ENCODE measurements at places on chromosomes 1 and 21.

DNA sequence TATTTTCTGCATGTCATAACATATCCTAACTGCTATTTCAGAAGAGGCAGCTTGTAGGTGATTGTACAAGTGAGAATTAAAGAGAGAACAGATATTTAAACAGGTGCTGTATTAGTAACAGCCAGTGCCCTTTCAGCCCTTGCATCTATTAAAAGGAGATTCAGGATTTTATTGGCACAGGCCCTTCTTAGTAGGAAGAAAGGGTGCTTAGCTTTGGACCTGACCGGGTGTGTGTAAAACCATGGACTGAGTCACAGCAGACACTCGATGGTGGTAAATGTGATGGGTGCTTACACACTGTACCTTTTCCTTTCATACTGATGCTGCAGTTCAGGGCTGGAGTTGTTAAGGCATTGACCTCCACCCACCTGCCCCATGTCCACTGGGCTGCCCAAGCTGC lies 12.7 kb upstream of the CD101 start:
- DNase-seq: no peak

DNA sequence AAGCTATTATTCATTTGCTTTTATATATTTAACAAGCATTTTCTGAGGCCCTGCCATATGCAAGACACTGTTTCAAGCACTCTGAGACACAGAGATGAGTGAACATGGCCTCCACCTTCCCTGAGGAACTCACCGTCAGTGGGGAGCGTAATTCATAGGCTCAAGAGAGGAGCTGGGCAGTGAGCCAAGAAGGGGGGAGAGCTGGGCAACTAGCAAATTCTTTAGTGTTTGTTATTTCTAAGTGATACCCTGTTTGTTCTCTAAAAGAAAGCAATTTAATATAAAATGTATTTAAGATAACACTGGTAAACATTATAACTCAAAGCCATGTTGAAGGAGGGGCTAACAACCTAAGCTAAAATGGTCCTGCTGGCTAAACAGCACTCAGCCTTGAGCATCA lies 119.2 kb upstream of the NGF start:
- DNase-seq: peak; percentile 20

DNA sequence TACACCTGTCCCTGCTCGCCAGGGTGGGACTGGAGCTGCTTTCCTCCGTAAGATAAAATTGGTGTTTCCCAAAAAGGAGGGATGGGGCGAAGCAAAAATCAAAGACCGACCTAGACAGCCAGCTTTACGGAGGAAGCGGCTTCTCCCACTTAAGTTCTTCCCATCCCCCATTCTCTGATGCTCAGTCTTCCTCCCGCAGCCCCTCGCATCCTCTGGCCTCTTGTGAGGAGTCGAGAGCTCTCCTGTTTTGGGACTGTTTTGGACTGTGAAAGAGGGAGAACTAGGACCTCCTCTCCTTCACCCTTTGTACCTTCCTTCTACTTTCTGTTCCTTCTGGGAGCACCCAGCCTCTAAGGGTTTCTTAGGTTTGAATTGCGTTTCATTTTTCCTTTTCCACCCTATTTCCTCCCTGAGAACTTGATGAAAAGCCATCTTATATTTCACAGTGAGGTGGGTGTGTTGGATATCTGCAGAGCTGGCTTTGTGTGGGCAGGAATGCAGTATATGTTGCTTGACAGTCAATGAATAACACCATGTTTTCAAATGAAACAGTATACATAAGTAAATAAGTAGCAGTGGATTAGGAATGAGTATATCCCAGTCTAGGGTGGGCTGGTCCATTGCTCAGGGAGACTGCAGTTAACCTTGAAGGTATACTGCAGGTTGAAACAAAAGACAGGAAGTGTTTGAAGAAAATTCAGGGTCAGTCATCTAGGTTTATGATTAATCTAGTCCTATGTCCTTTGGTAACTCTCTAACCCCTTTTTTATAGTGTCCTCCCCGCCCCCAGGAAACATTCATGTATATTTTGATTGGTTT lies 848 bp downstream of the CTTNBP2NL start:
- DNase-seq: no peak

DNA sequence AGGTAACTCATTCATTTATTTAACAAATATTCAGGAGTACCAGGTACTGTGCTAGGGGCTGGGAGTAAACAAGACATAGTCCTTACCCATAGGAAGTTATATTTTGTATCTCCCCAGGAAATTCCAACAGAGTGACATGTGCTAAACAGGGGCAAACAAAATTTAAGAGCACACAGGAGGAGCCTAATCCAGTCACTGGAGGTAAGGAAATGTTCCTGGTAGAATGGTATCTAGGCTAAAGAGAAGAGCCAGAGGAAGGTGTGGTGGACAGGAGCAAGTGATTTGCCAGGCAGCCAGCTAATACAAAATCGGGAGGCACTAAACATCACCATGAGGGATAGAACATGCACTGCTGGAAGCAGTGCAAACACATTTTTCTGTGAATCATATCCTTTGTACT lies 10.4 kb downstream of the TEX38 start:
- no peak for DNase-seq

DNA sequence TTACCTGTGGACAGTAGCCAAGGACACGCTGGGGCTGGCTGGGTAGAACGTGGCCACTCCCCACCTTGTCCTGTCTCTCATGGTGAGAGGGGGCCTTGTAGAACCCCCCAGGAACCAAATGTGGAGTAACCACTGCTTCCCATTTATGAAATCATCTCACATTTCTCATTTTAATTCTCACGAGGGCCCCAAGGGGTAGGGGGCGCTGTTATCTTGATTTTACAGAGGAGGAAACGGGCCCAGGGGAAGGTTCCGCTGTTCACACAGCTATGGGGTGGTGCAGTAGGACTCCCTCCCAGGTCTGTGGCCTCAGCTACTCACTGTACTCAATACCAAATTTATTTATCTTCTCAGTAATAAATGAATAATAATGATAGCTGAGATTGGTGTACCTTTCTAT lies 5.5 kb downstream of the SMPDL3B start:
- peak; percentile 32 for DNase-seq

GRCh38 chr1:199064971-199065370 lies 426.1 kb downstream of the PTPRC start:
- peak; percentile 34 for DNase-seq

GRCh38 chr1:24414775-24415333 lies 748 bp upstream of the NIPAL3 start:
- no peak for DNase-seq

DNA sequence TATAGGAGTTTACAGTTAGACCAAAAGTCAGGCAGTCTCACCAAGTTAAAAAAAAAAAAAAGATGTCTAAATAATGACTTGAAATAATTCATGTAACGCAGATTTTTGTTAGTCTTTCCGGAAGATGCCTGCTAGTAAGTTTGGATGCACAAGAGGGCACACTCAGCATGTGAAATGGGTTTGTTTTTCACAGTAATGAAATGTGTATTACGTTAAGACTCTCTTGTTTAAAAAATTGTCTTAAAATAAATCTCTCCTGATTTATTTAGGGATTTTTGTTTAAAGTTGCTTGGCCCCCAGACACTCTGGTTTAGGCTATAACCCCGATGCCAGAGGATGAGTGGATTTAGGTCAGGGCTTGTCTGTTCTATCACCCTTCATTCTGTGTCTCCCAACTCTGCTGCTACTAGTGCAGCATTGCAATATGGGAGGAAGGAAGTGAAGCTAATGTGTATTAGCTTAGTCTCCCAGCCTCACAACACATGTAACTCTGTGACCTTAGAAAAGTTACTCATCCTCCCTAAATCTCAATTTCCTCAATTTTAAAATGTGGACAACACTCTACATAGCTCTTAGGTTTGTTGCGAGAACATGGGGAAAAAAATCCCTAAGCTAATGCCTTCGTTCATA lies 25.7 kb downstream of the CTH start:
- DNase-seq: peak; percentile 13

- DNase-seq: no peak
Measured at GRCh38 chr21:46181953-46182547, 2.2 kb downstream of the SPATC1L start.

DNA sequence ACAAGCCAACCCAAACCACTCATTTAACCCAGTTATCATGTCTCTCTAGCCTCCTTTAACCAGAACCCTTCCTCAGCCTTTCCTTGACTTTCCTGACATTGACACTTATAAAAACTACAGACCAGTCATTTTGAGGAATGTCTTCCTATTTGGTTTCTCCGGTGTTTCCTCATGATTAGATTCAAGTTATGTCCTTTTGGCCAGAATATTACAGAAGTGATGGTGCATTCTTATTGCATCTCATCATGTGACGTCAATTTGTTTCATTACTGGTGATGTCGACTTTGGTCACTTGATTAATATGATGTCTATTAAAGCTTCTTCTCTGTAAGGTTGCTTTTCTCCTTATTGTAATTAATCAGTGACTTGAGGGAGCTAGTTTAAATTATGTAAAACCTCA lies 6.1 kb upstream of the RCSD1 start:
- DNase-seq: no peak

DNA sequence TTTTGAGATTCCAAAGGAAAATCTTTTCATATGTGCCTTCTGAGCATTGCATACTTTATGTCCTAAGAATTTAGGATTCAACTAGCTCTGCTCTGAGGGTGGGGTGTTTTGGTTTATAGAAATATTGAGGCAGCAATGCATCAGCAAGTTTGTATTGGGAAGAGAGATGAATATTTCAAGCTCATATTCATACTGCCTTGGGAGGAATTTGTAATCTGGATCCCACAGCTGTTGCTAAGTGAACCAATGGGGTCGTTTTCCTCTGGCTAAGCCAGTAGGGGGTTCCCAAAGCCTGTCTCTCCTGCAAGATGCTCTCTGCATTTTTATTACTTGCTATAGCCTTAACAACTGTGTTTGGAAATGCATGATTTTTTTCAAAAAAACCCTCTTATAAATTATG lies 130.6 kb downstream of the SNX7 start:
- peak; percentile 69 for DNase-seq

GRCh38 chr1:15765495-15766194 lies 7.0 kb downstream of the FBLIM1 start:
- no peak for DNase-seq

- no peak for DNase-seq
Measured at GRCh38 chr1:18736958-18737357, 106.3 kb downstream of the PAX7 start.

DNA sequence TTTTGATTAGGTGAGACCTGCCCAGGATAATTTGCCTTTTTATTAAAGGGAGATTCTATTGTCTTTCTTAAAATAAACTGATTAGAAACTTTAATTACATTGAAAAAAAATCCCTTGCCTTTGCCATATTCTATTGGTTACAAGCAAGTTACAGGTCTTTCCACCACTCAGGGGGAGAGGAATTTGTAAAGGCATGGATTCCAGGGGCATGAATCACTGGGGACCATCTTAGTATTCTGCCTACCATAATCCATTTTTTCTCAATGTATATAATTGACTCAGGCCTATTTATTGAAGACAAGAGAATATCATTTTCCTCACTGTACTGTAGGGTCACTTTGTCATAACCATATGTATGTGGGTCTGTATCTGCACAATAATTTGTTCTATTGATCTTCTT lies 124.3 kb upstream of the PDE4B start:
- peak; percentile 36 for DNase-seq

DNA sequence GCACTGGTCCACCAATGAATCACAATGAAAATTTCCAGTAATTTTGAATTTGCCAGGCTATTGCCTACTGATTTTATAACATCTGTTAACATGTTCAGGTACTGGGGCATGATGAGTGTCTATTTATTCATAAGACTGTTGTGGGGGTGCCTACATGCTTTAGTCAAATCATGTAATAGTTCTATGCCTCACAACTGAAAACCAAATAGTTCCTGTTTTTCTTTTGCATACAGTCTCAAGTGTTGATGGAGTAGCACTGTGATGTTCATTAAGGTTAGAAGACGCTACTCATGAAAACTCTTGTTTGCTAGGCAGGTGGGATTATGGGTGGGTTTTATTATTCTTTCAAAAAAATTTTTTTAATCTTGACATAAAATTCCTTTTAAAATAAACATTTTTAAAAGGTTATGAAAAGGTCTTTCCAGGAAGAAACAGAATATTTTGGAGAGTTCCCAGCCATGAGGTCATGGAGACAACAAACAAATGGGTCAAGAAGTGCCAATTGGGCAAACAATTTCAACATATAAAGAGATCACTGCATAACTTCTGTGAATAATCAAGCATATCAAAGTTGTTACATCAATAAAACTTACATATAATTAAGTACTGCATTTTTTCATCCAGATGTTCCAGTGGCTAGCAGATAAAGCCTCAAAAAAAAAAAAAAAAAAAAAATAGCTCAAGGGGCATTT lies 40.2 kb upstream of the NHLH2 start:
- no peak for DNase-seq

- DNase-seq: no peak
Measured at GRCh38 chr21:15141261-15141970, 76.6 kb upstream of the NRIP1 start.

DNA sequence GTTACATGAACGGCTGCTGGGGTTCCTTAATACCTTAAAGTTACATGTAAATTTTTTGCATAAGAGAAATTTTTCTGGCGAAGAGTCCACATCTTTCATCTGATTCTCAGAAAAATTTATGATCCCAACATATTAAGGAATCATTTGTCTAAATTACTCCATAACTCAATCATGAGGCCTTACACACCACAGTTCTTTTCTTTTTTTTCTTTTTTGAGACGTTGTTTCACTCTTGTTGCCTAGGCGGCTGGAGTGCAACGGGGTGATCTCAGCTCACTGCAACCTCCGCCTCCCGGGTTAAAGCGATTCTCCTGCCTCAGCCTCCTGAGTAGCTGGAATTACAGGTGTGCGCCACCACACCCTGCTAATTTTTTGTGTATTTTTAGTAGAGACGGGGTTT lies 2.1 kb upstream of the S100A11 start:
- DNase-seq: no peak

DNA sequence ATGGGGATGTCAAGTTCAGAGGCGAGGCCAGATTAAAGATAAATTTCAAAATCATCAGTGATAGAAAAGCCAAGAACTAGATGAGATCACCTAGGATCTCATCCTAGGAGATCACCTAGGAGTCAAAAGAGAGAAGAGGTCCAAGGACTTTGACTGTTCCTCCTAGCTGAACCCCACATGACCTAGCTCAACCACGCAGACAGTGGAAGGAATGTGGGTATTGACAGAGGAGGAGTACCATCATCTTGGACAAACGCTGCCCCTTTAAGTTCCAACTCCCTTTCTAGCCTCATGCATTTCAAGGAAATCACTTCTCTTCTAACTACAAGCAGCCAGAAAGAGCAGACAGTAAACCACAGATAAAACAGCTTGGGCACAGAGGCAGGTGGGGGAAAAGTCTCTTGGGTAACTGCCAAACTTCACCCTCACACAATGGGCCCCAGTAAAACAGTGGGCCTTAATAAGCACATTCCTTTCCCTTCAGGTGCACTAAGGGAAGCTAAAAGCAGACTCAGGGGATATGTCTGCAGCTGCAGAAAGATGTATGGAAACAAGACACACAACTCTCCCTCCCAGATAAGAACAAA lies 12.5 kb upstream of the FAM76A start:
- no peak for DNase-seq

DNA sequence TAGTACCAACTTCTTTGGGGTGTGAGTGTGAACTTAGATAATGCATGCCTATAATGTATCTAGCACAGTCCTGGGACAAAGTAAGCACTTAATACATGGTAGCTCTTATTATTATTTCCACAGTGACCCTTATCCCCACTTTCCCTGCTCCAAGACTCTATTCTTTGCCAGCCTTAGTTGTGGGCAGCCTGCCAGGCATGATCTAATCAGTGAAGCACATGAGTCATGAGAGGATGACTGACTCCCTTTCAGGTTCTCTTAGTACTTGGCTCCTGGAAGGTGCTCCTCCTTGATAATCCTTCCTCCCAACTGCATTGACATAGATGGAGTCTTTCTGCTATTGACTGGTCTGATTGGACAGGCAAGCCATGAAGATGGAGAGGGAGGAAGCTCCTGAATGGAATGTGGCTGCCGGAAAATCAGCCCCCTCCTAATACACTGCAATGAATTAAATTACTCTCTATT lies 17.4 kb upstream of the GNG12 start:
- DNase-seq: peak; percentile 93
